ENCODE measurements at places on chromosomes 5 and 9.

- DNase-seq, result peak; percentile 36
Measured at GRCh38 chr9:73683862-73684591, 532.4 kb downstream of the ANXA1 start.

GRCh38 chr5:179763215-179763945 lies 30.4 kb upstream of the LTC4S start:
- peak; percentile 7 for DNase-seq

DNA sequence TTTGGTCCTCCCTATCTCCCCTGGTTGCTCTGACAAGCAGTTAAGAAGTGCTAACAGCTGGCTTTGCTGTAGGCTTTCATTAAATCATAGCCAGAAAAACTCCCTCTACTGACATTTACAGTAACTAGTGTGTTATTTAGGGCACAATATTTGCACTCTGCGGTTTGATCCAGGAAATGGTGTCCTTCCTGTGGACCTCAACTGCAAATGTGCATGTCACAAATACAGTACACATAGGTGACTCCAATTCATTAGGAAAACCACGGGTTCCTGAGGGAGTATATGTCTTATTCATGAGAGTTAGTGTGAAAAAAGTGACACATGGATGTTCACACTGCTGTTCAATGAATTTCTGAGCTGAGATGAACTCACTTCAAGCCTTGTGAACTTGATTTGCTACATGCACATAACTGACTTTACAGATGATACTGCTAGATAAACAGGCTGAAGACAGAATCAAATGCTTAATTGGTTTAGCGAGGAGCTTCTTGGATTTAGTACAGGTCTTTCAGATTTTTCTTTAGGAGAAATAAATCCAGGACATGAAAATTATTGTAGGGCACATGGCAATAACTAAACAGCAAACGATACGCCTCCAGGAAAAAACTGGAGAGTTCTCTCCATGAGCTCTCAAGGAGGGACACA lies 281.5 kb downstream of the EFNA5 start:
- no peak for DNase-seq

GRCh38 chr5:113507601-113508000 lies 5.9 kb upstream of the YTHDC2 start:
- DNase-seq, result no peak

- no peak for DNase-seq
Measured at GRCh38 chr9:73294336-73294735, 142.7 kb downstream of the ANXA1 start.

- DNase-seq, result no peak
Measured at GRCh38 chr9:107982001-107982400, 492.4 kb upstream of the KLF4 start.

DNA sequence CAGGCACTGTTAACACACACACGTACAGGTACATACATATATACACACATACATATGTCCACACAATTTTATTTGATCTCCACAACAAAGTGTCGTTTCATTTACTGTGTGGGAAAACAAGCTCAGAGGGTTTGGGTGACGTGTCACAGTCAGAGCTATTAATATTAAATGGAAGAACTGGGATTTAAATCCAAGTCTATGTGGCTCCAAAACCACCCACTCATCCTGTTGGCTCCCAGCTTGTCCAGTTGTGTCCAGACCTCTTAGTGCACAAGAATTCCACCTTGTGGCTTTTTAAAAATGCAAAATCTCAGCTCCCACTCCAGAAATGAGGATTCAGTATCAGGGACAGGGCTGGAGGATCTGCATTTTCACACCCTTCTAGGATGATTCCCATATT lies 52.3 kb upstream of the PTPDC1 start:
- no peak for DNase-seq

- no peak for DNase-seq
Measured at GRCh38 chr5:144156767-144157171, 13.7 kb downstream of the YIPF5 start.

- no peak for DNase-seq
Measured at GRCh38 chr5:151679421-151680155, 7.1 kb downstream of the SPARC start.

- DNase-seq, result no peak
Measured at GRCh38 chr5:171513591-171513990, 94.1 kb downstream of the FGF18 start.

Measured in NCI-H1105 (cell line).